ENCODE measurements at places on chromosomes 6 and 20. TPM values are rescaled to one million over a fixed set of nuclear protein-coding genes. Genes with fewer than 3 reads are reported as not detected.
A peak's percentile ranks its signal among the peaks of the same experiment; 100 is the strongest.

The APOBEC2 gene
- not detected for total RNA-seq

The ME1 gene
- total RNA-seq: 0.49 TPM

The LBP gene
- total RNA-seq: not detected

The TAP1 gene
- 210 TPM for total RNA-seq

The LAMA4 gene
- total RNA-seq: not detected

The NHSL1 gene
- 0.49 TPM for total RNA-seq

The MAFB gene
- not detected for total RNA-seq

The HTR1B gene
- total RNA-seq: not detected

The DUSP22 gene
- 32.5 TPM for total RNA-seq

The LY6G6C gene
- total RNA-seq: not detected

The BICRAL gene
- total RNA-seq: 9.7 TPM

The OPRL1 gene
- total RNA-seq: 0.61 TPM

The SIGLEC1 gene
- total RNA-seq: not detected

The GNAS-AS1 gene
- total RNA-seq: 1.7 TPM

DNA sequence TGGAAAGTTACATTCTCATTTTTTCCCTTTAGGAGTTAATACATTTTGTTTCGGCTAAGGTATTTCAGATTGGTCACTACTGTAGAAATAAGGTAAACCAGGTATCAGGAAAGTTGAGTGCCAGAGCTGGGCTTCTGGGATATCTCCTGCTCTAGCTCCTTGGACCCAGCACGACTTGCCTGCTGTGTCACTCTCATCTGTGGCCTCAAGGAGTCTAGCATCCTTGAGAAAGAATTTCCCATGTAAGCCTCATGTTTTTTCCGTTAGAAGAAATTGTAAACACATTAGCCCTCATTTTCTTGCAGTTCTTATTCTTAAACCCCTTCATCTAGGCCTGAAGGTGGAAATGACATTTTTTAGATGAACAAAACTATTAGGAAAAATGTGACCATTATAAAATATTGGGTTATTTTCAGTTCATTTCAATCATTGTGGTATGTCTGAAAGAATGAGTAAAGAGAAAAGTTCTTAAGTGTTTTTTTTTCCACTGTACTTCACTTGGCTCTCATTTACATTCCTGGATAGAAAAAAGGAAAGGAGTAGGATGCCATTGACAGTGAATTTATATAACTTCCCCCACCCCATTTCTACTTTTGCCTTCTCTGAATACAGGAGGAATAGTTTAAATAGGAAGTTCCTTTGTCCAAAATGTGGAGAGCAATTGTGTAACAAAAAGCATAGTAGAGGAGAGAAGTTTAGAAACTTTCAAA is 46.7 kb downstream of the CD2AP start:
- peaks cover 22% of the 10 kb centered on the region for H3K36me3 ChIP-seq
- H3K27me3 ChIP-seq: no peaks in the 10 kb centered on the region
- H3K27ac ChIP-seq: no peak overlapping the region
- H3K4me3 ChIP-seq: no peak overlapping the region
- H3K4me1 ChIP-seq: peaks cover 41% of the 10 kb centered on the region
- DNase-seq: no peak

GRCh38 chr20:19815553-19815991 is 57.5 kb downstream of the RIN2 start:
- no peak overlapping the region for H3K4me3 ChIP-seq
- peaks cover 9% of the 10 kb centered on the region for H3K27me3 ChIP-seq
- DNase-seq: no peak

GRCh38 chr6:152669895-152670294 is 27.8 kb upstream of the MYCT1 start:
- no peak for DNase-seq
- no peaks in the 10 kb centered on the region for H3K36me3 ChIP-seq
- no peak overlapping the region for H3K4me3 ChIP-seq

DNA sequence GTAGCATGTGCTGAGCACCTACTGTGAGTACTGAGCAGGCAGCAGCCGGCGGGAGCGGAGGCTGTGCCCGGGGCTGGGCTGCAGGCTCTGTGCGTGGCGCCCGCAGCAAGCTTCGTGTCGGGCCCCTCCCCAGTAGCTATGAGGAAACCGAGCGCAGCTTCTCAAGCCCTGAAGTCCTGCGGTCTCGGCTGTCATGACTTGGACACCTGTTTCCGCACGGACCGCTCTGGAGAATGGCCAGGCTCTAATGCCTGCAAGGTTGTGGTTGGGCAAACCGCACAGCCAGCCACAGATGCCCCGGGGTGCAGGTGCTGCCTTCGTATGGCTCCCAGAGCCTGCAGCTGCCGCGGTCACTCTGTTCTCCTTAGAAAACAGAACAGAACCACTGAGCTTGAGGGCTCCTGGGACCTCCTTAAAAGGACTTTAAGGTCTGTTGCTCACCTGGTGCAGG is 33.7 kb downstream of the PYGB start:
- no peak for DNase-seq
- no peak overlapping the region for H3K4me3 ChIP-seq
- H3K27me3 ChIP-seq: no peaks in the 10 kb centered on the region
- peaks cover 18% of the 10 kb centered on the region for H3K36me3 ChIP-seq

DNA sequence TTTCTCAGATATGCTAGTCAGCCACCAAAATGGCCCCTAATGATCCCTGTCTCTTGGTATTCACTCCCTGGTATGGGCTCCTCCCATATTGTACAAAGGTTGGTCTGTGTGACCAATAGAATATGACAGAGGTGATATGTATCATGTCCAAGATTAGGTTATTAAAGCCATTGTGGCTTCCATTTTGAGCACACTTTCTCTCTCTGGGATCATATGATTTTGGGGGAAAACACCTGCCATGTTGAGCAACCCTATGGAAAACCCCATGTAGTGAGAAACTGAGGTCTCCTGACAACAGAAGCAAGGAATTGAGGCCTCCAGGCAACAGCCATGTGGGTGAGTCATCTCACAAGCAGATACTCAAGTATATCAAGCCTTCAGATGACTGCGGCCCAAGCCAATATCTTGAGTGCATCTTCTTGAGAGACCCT is 7.1 kb upstream of the ZNF318 start:
- DNase-seq: peak; percentile 69
- peaks cover 15% of the 10 kb centered on the region for H3K4me1 ChIP-seq
- no peaks in the 10 kb centered on the region for H3K36me3 ChIP-seq
- peaks cover 2% of the 10 kb centered on the region for H3K27me3 ChIP-seq

DNA sequence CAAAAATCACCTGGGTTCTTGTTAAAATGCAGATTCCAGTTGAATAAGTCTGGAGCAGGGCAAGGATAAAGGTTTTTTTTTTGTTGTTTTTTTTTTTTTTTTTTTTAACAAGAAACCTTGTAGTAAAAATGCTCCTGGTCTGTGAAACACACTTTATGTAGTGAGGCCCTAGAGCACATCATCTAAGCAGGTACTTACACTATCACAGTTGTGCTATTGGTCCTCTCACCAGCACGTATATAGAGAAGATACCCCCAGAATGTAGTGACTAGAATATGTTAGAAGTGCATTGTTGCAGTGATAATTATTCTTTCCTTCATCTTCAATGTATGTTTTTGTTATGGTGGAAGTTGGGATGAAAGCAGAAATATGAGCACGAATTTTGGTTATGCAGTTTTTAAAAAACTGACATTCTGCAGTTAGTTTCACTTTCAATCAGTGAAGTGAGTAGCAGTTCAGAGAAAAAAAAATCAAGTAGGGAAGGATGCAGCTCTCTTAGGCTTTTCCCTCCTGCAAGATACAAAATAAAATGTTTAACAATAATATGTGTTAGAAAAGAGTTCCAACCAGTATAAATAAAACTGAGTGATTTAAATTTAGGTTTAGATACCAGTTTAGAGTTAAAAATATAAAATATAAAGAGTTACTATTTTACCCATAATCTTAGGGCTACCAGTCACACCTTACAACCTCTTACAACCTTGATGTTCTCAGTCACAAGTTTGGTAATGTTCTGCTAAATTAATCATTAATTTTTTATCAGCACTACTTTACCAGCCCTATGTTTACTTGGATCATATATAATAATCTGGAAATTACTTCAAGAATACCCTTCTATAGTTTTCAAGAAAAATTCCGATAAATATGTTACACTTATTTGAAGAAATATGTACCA is 9.2 kb upstream of the DEFB113 start:
- H3K4me1 ChIP-seq: no peaks in the 10 kb centered on the region
- no peaks in the 10 kb centered on the region for H3K27me3 ChIP-seq
- H3K27ac ChIP-seq: no peak overlapping the region
- DNase-seq: no peak
- H3K4me3 ChIP-seq: no peak overlapping the region

GRCh38 chr6:51926125-51926524 is 161.3 kb downstream of the PKHD1 start:
- no peaks in the 10 kb centered on the region for H3K36me3 ChIP-seq
- H3K27me3 ChIP-seq: no peaks in the 10 kb centered on the region
- H3K4me3 ChIP-seq: no peak overlapping the region
- no peaks in the 10 kb centered on the region for H3K4me1 ChIP-seq

- H3K4me1 ChIP-seq: no peaks in the 10 kb centered on the region
- no peaks in the 10 kb centered on the region for H3K27me3 ChIP-seq
- no peak overlapping the region for H3K4me3 ChIP-seq
- no peak overlapping the region for H3K27ac ChIP-seq
Measured at GRCh38 chr6:64155063-64155462, 519.5 kb downstream of the PHF3 start.

GRCh38 chr20:1935696-1936366 is 40.6 kb downstream of the SIRPA start:
- no peak overlapping the region for H3K4me3 ChIP-seq
- peaks cover 15% of the 10 kb centered on the region for H3K27me3 ChIP-seq
- no peak overlapping the region for H3K27ac ChIP-seq
- no peaks in the 10 kb centered on the region for H3K4me1 ChIP-seq
- no peaks in the 10 kb centered on the region for H3K36me3 ChIP-seq

DNA sequence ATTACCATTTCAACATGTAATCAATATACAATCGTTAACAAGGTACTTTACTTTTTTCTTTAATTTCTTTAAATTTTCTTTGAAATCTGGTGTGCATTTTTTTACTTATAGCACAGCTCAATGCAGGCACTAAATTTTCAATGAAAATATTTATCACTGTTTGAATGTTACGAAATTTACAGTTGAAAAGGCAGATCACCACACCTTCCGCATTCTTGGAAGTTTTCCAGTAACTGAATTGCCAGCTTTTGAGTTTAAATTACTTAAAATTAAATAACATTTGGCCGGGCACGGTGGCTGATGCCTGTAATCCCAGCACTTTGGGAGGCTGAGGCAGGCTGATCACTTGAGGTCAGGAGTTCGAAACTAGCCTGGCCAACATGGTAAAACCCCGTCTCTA is 309.9 kb downstream of the BMP7 start:
- no peaks in the 10 kb centered on the region for H3K36me3 ChIP-seq
- H3K27me3 ChIP-seq: peaks cover 12% of the 10 kb centered on the region
- no peaks in the 10 kb centered on the region for H3K4me1 ChIP-seq
- no peak for DNase-seq

GRCh38 chr6:105058846-105059245 is 101.9 kb downstream of the LIN28B start:
- no peak for DNase-seq
- H3K4me1 ChIP-seq: no peaks in the 10 kb centered on the region
- no peak overlapping the region for H3K27ac ChIP-seq
- peaks cover 29% of the 10 kb centered on the region for H3K27me3 ChIP-seq
- no peak overlapping the region for H3K4me3 ChIP-seq
- no peaks in the 10 kb centered on the region for H3K36me3 ChIP-seq

DNA sequence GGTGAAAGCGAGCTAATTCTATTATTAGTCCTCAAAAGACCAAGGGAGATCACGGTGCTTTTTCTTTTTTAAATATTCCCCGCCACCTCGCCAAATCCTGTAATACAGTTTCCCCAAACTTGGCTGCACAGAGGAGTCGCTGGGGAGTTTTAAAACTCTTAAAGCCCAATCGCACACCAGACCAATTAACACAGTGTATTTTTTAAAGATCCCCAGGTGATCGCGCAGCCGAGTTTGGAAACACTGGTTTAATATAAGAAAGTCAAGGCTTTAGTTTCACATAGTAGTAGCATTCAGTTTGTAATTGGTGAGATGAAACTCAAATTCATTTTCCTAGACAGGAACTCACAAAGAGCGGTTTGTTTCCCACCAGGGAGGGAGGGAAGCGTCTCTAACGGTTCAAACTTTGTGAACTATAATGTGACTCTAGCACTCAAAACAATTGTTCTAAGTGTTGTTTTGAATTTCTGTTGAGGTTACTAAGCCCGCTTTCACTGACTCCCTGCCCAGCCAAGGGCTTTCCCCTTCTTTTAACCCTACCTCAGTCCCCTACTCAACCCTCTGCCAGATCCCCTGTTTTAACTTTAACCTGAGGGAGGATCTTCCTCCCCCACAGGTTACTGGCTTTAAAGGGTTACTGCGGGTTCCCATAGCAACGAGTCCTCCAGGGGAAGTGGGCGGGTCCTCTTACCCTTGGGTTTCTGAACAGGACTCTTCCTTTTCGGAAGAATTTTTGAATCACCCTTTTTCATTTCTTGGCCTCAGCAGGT is 25.7 kb upstream of the BTBD3 start:
- H3K27me3 ChIP-seq: peaks cover 20% of the 10 kb centered on the region
- DNase-seq: peak; percentile 65
- peaks cover 16% of the 10 kb centered on the region for H3K4me1 ChIP-seq
- no peaks in the 10 kb centered on the region for H3K36me3 ChIP-seq
- peak overlapping the region; percentile 27 for H3K27ac ChIP-seq

DNA sequence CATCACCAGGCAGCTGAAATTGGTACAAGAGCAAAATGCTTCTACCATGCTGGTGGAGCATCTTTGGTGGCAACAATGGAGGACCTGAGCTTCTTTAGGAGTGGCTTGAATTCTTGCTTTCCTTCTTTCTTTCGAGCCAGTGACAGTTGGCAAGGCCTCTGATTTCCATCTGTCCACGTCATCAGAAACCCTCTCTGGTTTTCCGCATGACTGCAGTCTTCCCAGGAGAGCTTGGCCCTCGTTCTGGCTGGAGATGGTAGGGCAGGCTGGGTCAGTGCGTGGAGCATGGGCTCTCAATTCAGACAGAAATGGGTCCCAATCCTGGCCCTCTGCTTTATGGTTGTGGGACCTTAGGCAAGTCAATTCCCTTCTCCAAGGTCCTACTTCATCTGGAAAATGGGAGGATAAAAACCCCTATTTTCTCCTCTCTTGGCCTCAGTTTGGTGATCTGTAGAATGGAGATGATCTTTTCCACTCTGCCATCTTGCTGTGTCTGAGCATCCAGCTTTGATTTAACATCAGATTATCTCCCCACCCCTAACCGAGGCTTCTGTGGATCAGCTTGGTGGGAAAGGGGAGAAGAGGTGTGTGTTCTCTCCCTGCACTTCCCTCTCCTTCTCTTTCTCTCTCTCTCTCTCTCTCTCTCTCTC is 3.6 kb upstream of the BPIFB1 start:
- peaks cover 4% of the 10 kb centered on the region for H3K27me3 ChIP-seq
- DNase-seq: no peak
- H3K36me3 ChIP-seq: no peaks in the 10 kb centered on the region
- no peaks in the 10 kb centered on the region for H3K4me1 ChIP-seq
- no peak overlapping the region for H3K4me3 ChIP-seq

All from activated CD8-positive, alpha-beta T cell treated with anti-CD3 and anti-CD28 coated beads for 36 hours (primary cell).